ENCODE measurements at places on chromosomes 12 and 14. TPM values are rescaled to one million over a fixed set of nuclear protein-coding genes. Genes with fewer than 3 reads are reported as not detected.

DNA sequence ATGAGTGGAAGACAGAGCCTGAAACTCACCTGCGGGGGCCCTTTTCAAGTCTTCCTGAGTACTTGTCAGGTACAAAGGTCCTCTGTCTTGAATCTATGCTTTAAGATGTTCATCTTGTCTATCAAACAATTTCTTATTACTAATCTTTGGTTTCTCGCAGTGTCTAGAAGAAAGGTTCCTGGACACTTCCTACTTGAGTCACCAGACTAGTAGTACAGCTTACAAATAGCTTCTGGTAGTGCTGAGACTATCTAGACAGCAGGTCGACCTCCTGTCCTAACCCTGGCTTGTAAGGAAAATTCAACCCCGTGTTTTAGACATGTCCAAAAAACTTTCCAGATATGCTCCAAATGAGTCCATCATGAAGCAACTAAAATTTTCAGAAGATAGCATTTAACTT, 11.2 kb upstream of the ARID2 start:
- H3K36me3 ChIP-seq: no peaks in the 10 kb centered on the region
- no peak overlapping the region for H3K4me3 ChIP-seq
- DNase-seq: no peak
- H3K4me1 ChIP-seq: peaks cover 9% of the 10 kb centered on the region
- no peaks in the 10 kb centered on the region for H3K27me3 ChIP-seq

GRCh38 chr14:35708062-35708461, 101.0 kb downstream of the RALGAPA1 start:
- no peak overlapping the region for H3K27ac ChIP-seq
- no peak for DNase-seq
- no peak overlapping the region for H3K4me3 ChIP-seq
- H3K4me1 ChIP-seq: no peaks in the 10 kb centered on the region
- peaks cover 17% of the 10 kb centered on the region for H3K36me3 ChIP-seq

- H3K36me3 ChIP-seq: no peaks in the 10 kb centered on the region
- no peaks in the 10 kb centered on the region for H3K27me3 ChIP-seq
- no peak overlapping the region for H3K4me3 ChIP-seq
- DNase-seq: no peak
- no peaks in the 10 kb centered on the region for H3K4me1 ChIP-seq
Observed at GRCh38 chr12:4144676-4145075, 128.9 kb upstream of the CCND2 start.

GRCh38 chr14:101351146-101351545, 210.1 kb upstream of the DIO3 start:
- H3K4me3 ChIP-seq: no peak overlapping the region
- H3K27ac ChIP-seq: no peak overlapping the region
- no peak for DNase-seq
- H3K36me3 ChIP-seq: no peaks in the 10 kb centered on the region
- H3K4me1 ChIP-seq: no peaks in the 10 kb centered on the region

- H3K27ac ChIP-seq: no peak overlapping the region
- no peaks in the 10 kb centered on the region for H3K27me3 ChIP-seq
- no peaks in the 10 kb centered on the region for H3K4me1 ChIP-seq
- H3K36me3 ChIP-seq: no peaks in the 10 kb centered on the region
- DNase-seq: no peak
Observed at GRCh38 chr12:60935981-60936761, 1324.0 kb upstream of the USP15 start.

- DNase-seq: no peak
- H3K27me3 ChIP-seq: no peaks in the 10 kb centered on the region
- no peak overlapping the region for H3K27ac ChIP-seq
- no peak overlapping the region for H3K4me3 ChIP-seq
Observed at GRCh38 chr12:19423166-19423930, 15.9 kb upstream of the AEBP2 start.

GRCh38 chr12:74119811-74120362, 417.7 kb upstream of the ATXN7L3B start:
- no peaks in the 10 kb centered on the region for H3K36me3 ChIP-seq
- DNase-seq: no peak
- no peaks in the 10 kb centered on the region for H3K27me3 ChIP-seq
- no peak overlapping the region for H3K27ac ChIP-seq
- no peak overlapping the region for H3K4me3 ChIP-seq

MUCL1 gene
- total RNA-seq: not detected

ACOT6 gene
- total RNA-seq: not detected

TPH2 gene
- total RNA-seq: not detected
